HTR-8/SVneo (cell line): ENCODE measurements at places on chromosomes 1 and 21.

DNA sequence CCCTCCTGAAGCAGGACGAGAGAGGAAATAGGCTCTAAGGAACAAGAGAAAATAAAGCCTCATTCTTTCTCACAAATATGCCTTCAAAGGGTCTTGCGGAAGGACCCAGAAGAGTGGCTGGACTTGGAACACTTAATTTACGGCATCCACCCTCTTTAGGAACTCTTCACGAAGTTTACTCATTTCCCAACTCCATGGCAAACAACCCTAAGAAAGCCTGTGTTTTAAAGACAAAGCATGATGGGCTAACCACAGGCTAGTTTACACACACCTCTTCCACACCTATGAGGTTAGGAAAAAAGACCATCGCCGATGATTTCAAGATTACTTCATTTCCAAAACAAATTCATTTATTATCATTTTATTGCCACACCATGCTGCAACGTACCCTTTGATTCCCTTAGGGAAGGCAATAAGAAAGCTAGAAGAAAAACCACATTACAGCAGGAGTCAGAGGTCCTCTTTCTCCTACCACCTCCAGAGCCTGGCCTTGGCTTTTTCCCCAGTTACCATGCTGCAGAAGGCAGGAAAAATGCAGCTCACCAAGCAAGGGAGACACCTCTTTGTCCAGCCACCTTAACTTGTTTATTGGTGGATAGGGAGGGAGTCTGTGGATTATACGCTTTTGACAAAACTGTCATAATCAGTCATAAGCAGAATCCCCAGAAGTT is 29.6 kb downstream of the CHI3L2 start:
- DNase-seq = no peak

DNA sequence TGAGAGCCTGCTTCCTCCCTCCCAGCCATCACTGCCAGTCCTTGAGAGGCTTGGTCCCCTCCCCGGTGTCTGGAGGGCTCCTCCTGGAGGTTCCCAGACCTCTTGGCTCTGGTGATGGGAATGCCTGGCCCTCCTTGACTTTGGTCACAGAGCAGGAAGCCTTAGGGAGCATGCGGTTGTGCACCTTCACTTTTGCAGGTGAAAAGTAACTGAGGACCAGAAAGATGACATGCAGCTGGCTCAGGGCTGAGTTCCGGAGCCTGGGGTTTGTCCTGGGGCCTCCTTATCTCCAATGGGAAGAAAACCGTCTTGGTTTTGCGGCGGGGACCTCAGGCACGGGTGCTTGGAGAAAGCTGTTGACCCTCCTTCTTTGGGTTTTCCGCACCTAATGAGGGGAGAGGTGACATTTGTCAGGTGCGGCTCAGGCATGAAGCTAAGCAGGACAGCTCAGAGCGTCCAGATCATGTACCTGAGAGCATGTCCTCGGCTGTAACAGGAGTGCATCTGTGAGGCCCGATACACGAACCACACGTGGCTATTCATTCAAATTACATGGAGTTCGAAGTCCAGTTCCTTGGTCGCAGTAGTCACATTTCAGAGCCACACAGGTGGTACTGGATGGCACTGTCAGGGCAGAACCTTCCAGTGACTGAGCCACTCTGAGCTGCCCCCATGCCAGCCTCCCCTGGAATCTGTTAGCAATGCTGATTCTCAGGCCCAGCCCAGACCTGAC is 608 bp upstream of the MX2 start:
- DNase-seq = no peak

DNA sequence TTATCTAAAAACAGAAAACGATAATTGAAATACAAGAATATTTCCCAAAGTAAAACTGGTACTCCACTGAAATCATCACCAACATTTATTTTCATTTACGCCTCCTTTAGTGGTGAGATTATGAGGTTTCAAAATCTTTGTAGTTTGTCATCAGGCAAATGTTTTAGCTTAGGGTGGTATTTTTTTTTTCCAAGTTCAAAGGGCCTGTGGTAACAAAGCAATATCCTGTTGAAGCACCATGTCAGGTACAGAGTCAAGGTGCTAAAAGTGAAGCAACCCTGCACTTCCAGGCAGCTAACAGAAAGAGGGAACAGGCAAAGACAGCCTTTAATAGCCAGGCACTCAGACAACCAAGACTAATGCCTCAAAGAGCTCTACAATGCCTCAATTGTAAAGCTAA is 89.2 kb downstream of the JAK1 start:
- no peak for DNase-seq

DNA sequence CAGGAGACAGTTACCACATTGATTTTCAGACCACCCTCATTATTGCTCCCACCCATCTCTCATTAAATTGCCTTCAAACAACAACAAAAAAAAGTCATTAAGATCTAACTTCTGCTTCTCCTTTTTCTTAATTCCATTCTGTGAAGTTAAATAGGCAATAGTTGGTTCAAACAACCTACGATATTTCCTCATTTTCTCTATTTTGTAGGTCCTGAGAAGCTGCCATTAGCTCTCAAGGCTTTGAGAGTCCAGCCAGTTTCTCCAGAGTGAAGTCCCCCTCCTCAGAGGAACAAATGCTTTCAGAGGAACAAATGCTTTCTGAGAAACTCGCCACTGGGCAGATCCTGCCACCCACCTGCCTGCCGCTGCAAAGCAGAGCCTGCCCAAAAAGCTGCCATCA is 125.6 kb downstream of the ETS2 start:
- no peak for DNase-seq

- DNase-seq = no peak
These were observed 689.5 kb upstream of the NCAM2 start for GRCh38 chr21:20308586-20309315.

DNA sequence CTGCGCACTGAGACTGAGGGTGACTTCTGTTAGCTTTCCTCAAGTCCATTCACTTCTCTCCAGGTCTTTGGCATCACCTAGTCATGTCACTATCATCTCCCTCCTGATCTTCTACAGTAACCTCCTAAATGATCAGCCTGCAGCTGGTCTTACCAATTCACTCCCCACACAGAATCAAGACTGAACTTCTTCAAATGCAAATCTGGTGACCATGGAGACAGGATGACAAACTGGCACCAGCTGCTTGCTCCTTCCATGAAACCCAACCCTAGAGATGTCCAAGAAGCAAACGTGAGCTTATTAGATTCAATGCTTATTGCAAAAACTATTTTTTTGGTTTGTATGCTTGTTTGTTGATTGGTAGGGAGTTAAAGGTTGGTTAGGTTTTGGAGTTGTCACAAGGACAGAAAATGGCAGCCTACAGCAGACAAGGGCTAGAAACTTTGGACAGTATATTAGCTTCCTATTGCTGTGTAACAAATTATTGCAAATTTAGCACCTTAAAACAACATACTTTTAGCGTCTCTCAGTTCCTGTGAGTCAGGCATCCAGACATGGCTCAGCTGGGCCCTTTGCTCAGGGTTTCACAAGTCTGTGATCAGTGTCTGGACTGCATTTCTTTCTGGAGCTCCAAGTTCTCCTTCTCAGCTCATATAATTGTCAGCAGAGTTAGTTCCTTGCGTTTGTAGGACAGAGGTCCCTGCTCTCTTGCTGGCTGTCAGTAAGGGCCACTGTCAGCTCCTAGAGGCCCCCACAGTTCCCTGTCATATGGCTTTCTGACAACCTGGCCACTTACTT is 53.3 kb upstream of the GJA8 start:
- DNase-seq = no peak

DNA sequence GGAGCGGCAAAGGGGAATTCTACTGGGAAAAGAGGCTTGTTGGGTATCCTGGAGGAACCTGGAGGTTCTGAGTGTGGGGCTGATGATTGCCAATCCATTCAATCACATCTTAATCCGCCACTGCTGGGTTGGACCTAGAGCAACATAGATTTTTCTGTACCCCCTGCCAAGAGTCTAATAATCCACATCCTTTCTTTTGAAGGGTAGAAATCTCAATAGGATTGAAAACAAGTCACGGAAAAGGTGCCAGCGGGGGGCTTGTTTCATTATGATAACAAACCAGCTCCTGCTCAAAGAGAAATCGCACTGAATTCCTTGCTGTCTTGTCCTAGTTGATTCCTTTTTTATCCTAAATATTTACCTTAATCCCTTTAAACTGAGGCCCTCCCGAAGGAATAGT is 528.5 kb downstream of the ADGRL2 start:
- DNase-seq = no peak

DNA sequence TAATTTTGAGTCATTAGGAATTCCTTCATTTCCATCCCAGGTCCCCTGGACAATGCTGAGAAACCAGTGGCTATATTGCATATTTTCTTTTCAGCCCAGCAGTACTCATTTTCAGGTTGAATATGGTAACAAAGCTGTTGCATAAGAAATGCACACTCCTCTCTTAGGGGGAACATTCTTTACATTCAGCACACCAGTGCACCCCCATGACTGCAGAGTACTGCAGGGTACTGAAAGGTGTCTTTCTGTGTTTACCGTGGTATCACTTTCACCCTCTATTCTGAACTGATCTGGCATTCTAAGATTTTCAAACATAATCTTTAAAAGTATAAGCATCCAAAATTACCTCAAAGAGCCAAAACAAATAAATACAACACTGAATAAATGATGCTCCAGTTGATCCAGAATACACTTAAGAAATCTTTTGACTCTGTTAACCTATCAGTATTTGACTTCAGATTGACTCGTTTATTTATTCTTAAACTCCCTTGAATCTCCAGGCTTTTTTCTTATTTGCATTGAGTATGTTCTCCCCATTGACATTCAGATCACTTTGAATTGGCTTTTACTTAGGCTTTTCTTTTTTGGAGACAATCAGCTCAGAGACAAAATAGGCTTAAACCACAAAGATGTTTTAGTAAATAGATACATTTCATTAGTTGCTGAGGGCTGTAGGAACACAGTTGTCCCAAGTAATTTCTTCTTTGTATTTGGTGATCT is 213.6 kb downstream of the NFIA start:
- DNase-seq = no peak

DNA sequence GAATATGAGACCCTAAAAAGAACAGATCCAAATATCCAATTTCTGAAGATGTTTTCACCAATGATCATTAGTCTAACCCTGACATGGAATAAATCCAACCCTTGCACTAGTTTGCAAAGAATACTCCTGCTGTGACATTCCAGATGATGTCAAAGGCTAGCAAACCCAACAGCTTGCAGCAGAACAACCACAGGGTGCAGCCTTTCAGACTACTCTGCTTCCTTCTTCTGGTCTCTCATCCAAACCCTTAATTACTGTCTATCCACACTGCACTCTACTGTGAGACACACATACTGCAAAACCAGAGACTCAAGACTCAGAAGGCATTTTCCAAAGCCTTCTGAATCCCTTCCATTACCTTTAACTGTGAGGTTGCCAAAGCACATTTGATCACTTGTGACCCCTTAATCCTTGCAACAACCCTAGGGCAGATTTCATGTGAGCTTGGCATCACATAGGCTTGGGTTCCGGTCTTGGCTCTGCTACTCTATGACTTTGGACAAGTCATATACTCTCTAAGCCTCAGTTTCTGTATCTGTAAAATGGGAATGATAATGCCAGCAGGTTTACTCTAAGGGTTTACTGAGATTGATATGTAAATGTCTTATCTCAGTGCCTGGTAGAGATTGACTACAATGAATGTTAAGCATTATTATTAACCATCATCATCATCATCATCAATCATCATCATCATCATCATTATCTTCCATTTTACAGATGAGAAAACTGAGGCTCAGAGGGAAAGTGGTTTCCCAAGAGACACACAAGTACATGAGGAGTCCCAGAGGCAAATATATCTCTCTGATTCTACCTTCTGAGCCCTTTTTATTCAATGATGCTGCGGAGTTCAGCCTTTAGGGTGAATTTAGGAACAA is 94.5 kb downstream of the SYF2 start:
- no peak for DNase-seq

DNA sequence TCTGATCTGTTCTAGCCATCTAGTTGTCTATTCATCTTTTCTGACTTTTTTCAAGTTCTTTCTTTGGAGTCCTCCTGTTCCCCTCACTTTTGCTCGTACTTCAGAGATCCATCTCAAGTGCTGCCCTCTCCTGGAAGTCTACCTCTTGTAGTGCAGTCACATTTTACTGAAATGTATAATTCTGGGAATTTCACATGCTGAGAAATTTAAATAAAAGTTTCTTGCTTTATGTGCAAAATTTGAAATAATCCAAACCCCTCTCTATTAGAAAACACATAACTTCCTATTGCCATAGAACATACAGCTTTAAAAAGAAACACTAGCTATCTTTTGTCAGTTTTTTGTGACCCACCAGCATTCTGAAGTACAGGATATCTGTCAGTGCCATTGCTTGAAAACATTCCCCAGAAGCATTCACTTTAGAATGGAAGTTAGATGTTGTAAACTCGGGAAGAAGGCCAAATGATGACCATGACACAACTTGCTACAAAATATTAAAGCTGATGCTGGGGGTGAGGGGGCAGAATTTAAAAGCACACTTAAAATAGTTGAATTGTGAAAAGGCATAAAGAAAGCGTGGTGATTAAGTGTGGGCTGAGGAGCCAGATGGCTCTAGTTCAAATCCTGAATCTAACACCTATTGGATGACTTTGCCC is 22.0 kb downstream of the RLF start:
- no peak for DNase-seq

GRCh38 chr1:223667484-223668182 is 2.1 kb upstream of the CAPN8 start:
- no peak for DNase-seq

DNA sequence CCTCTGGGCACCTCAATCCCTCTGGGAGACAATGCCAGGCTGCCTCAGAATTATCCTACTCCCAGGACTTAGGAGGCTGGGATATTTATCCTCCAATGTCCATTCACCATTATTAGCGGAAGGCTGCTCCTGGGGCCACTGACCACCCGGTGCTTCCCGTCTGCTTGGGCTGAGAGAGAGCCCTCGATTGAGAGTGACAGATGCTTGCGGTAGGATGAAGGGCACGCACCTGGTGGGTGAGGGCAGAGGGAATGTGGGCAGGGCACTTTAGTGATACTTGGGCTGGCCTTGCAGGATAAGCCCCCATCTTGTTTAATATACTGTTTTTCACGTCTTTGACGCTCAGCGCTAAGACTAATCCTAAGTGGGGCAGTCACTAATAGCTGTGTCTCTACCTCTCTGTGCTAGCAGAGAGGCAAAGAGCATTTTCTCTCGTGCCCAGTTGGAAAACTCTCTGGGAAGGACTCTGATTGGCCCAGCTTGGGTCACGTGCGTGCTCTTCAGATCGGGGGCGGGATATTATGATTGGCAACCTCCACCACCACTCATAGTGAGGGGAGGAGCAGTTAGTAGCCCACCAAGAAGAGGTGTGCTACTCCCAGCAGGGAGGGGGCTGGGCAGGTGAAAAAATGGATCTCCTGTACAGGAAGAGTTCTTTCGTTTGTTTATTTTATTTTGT is 10.6 kb upstream of the PARS2 start:
- no peak for DNase-seq
